Tibial nerve (tissue), 4 donors: ENCODE measurements at places on chromosomes 5 and 9. TPM values are rescaled to one million over a fixed set of nuclear protein-coding genes. Genes with fewer than 3 reads are reported as not detected.
A peak's percentile ranks its signal among the peaks of the same experiment; 100 is the strongest.

- no peak for DNase-seq
Measured at GRCh38 chr9:16626577-16627130, 243.8 kb downstream of the BNC2 start.

- no peak for DNase-seq
Measured at GRCh38 chr9:3237121-3237520, 288.7 kb downstream of the RFX3 start.

The PCDHAC2 gene
- 0.78 TPM for total RNA-seq

DNA sequence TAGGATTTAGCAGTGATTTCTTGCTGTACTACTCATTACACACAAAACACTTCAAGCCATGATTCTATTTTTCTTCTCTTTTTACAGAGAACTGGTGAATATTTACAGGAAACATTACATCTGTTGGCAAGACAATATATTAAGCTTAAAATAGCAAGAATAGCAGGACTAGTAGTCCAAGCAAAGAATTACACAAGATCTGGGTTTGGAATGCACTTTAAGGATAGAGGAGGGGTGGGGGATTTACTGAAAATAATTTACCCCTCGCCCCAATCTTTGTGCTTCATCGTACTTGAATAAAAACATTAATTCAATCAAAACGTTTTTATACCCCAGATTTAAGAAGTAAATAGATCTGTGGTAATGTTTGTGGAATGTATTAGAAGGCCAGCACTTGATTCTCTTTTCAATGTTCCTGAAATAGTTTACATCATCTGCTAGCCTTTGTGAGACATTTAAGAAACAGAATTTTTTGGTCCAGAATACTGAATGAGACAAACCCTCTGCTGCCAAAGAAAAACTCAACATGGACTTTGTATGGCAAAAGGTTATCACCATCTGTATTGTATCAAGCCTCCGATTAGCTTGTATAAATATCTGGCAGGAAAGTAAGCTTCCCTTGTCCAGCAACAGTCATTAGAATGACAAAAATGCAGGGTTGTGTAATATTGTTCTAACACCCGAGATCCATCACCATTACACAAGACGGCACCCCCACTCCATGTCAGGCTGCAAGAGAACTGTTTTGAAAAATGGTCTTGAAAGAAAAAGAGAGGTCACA, 23.8 kb downstream of the SVEP1 start:
- peak; percentile 45 for DNase-seq

The NCS1 gene
- 10.4 TPM for total RNA-seq

GRCh38 chr9:37293664-37294524, 128.6 kb upstream of the GRHPR start:
- DNase-seq = no peak
